ENCODE measurements at places on chromosomes 7 and 10.

DNA sequence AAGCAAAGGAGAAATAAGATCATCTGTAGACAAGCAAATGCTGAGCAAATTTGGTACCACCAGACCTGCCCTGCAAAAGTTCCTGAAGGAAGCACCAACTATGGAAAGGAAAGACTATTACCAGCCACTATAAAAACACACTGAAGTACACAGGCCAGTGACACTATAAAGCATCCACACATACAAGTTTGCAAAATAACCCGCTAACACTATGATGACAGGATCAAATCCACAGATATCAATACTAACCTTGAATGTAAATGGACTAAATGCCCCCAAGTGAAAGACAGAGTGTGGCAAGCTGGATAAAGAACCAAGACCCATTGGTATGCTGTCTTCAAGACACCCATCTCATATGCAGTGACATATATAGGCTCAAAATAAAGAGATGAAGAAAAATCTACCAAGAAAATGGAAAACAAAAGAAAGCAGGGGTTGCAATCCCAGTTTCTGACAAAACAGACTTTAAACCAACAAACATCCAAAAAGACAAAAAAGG, 18.2 kb upstream of the PDK4 start:
- DNase-seq = no peak

GRCh38 chr10:128045833-128046120, 80.4 kb downstream of the MKI67 start:
- DNase-seq = no peak

- DNase-seq = no peak
These were observed 57.0 kb upstream of the DKK1 start for GRCh38 chr10:52256832-52257691.

DNA sequence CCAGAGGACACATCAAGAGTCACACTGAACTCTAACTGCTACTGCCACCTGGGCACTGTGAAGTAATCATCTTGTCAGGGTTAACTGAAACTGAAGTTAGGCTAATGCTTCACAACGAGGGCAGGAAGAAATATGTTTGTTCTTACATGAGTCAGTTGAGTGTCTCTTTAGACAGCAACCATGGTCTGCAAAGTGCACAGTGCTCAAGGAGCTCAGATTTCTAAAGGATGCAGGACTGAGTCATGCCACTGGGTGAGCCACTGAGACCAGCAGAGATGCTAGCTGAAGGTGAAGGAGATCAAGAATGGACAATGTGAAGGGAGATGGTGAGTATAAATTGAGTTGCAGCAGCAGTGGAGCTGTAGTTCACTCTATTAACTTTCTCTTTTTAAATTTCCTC, 76.0 kb upstream of the CTTNBP2 start:
- DNase-seq = no peak

- DNase-seq = peak; percentile 18
These were observed 768 bp downstream of the CHCHD2 start for GRCh38 chr7:56105508-56105907.

- no peak for DNase-seq
These were observed 37.4 kb downstream of the RGS10 start for GRCh38 chr10:119505131-119505551.

GRCh38 chr10:11499425-11500071, 111.9 kb downstream of the USP6NL start:
- no peak for DNase-seq

DNA sequence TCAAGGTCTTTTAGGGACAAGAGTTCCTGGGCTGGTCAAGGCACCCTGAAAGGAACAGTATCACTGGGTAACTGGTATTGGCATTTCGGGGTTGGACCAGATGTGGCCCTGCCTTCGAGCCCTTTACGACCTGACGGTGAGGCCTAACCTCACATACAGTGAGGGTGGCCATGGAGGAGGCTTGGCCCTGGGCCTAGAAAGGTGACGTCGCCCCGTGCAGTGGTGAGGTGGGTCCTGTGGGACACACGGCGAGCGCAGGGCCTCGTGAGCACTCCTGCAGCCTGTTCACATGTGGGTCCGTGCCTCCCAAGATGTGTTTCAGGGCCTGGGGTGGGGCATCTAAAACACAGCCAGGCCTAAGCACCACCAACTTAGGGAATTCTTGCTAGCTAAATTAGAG, 36.1 kb downstream of the CRHR2 start:
- DNase-seq = no peak

- peak; percentile 52 for DNase-seq
These were observed 59.8 kb downstream of the RAMP3 start for GRCh38 chr7:45217358-45217757.

DNA sequence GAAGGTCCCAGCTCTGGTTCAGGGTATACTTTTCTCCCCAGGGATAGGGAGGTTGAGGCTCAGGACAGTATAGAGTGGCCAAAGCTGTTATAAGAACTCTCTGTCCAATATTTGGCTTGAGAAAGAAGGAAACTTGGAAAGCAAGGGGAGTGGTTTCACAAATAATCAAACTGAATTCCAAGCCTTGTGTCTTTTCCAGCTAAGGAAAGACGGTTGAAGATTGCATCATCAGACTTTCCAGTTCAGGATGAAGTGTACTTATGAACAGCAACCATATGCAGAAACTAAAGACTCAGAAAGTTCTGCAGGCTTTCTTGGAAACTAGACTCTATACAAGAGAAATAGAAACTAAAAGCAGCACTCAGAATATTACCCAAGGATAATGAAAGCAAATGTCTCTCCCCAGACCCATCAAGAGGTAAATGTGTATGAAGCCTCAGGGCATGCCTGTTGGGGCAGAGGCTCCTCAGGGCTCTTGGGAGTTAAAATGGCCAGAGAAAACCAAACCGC, 46.4 kb downstream of the RAMP3 start:
- no peak for DNase-seq

DNA sequence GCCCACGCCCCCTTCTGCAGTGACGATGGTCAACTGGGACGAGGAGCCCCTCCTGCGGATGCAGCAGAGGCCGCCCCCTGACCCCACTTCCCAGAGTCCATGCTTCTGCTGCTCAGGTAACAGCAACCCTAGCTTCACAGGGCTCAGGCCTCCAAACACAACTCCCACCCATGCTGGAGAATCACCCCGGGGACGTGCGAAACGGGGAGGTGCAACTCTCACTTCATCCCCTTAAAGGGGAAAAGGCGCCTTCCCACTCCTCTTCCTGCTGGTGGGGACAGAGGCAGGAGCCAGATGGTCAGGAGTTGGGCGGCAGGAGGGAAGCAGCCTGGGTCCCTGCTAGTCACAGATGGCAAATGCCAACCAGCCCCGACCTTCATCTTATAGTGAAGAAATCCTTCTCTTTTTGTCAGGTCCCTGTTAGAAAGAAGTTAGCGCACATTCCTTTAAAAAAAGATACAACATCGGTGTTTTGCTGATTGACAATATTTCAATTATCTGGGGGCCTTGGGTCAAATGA, 155.4 kb downstream of the DIP2C start:
- no peak for DNase-seq

DNA sequence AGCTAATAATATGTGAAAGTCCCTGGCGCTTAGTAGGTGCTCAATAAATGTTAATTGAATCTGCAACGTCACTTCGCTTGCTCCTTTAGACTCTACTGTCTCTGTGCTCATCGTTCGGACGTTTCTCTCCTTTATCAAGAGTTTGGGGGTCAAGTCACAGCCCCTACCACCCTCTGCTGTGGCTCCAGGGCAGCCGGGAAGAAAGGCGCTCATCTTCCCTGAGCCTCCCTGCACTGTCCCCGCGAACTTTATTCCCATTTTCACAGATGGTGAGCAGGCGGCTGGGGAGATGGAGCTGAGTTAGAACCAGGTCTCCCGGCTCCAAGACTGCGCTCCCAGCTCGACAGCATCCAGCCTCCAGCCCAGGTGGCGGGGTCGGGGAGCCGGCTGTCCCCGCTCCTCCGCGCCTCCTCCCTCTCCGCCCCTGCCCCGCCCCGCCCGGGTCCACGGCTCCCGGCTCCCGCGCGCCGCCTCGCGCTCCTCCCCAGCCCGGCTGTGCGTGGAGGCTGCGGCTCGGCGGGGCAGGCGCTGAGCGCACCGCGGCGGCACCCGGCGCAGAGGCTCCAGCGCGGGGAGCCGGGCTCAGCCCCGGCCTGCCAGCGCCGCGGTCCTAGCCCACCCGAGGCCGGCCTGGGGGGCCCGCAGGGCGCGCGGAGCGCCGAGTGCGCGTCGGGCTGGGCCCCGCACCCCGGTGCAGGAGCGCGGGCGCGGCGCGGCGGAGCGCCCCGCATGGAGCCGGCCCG, at the start of gene CLEC2L:
CLEC2L (plus strand) TSS at position 487 of the 743 bp plus-strand sequence; CDS start at position 730, 243 bp downstream.
- no peak for DNase-seq

DNA sequence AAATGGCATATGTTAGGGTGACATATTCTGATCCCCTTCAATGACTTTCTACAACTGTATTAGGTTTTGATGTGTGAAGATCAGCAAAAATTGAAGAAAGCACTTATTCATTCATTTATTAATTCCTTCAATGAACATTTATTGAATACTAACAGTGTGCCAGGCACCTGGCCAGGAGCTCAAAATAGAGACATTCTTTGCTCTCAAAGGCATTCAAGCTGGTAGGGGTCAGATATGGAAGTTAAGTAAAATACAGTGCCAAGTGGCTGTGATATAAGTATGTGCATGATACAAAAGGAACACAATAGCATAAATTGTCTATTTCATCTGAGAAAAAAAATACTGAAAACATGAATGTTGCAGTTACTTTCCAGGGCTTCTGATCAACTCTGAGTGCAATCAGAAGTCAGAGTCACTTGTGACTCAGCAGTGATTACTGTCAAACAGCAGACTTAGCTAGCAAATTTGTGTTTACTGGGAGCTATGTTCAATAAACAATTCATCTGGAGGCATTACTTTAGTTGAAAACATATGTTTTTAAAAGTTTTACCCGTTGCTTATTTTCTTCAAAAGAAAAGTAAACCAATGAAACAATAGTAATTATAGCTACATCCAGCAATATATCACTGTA, 60.4 kb upstream of the CACNB2 start:
- DNase-seq = no peak

GRCh38 chr7:81308643-81309322, 389.9 kb upstream of the SEMA3C start:
- no peak for DNase-seq

DNA sequence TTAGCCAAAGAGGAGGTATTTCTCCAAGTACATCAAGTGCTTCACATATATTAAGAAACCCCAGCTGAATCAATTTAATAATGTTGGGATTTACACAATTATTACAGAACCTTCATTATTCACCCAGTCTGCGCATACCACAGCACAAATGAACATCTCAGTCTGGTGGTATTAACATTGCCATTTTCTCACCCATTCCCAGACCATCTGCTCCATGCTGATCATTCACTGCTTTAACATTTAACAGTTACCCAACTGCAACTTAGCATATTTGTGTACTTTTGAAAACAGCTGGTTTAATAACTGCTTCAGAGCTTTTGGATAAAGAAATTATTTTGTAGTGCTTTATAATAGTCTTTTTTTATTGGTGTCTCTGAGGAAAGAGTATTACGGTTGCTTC, 1072.1 kb downstream of the NXPH1 start:
- no peak for DNase-seq

DNA sequence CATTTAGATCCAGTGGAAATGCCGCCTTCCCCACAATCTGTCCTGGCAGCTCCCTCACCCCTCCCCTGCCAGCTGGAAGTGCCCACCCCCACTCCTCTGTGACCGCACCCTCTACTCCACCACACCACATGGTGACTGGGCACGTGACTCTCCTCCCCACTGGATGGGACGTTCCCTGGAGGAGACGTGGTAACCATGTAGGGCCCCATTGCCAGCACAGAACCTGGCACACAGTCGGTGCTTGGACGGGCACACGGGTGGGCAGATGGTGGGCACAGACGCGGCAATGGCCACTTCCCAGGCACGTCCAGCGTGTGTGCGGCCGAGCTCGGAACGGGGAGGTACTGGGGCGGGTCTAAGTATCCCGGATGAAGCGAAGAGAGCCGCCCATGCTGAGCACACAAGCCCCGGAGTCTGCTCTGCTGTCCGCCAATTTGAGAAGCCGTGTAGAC, 245.6 kb downstream of the MAD1L1 start:
- DNase-seq = no peak

- no peak for DNase-seq
These were observed 24.1 kb upstream of the EPC1 start for GRCh38 chr10:32371101-32371500.

- no peak for DNase-seq
These were observed 3.7 kb downstream of the RGS10 start for GRCh38 chr10:119538632-119539358.

DNA sequence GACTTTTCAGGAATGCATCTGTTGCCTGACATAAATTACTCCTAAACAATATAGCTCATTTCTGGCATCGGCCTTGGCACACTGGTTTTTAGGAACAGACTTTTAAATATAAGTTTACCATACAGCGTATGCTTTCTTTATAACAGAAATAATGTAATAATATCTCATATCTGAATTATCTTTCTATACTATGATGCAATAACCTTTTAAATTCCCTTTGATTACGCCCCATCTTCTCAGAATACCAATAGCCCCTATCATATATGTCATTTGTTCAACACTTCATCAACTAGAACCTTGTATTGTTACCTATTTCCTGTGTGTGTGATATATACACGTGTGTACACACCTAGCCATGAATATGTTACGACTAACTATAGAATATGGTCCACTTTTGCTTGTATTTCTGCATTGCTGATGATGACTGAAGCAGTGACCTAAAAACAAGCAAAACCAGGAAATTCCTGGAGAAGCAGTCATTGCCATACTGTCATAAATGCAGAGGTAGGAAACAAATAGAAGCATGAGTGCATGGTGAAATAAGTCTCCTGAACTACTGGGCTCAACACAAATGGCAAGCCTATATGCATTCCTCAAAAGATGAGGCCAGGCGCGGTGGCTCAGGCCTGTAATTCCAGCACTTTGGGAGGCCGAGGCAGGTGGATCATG, 618.4 kb upstream of the NRP1 start:
- no peak for DNase-seq

DNA sequence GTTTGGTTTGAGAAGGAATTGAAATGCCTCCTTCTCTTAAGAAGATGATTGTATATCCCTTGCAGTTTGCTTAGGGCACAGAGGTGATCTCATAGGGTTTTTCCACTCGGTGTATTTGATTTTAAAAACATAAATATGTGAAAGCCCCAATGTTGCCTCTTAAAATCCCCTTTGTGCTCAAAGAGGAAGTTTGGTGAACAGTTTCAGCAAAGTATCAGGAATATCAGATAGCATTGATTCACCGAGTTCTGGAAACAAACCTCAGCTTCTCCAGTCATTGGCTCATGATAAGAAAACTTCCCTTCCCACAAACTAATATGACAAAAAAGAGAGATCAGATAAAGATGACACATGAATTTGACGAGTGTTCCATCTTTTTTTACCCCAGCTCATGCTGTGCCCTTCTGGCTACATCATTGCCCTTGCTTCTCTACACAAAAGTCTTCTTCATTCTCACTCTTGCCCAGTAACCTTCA, 20.1 kb upstream of the SMNDC1 start:
- no peak for DNase-seq

- no peak for DNase-seq
These were observed 111.6 kb downstream of the PHTF2 start for GRCh38 chr7:77910124-77910523.

GRCh38 chr7:14294637-14295036, 305.2 kb upstream of the ETV1 start:
- DNase-seq = no peak

All from ELF-1 (cell line).